Activated CD4-positive, alpha-beta T cell treated with anti-CD3 and anti-CD28 coated beads for 1 hour (primary cell): ENCODE measurements at places on chromosomes 16 and 17.
A peak's percentile ranks its signal among the peaks of the same experiment; 100 is the strongest.

- DNase-seq, result no peak
Measured at GRCh38 chr16:78258375-78259065, 159.1 kb downstream of the WWOX start.

GRCh38 chr16:10728003-10728887, 15.4 kb upstream of the NUBP1 start:
- no peak for DNase-seq

DNA sequence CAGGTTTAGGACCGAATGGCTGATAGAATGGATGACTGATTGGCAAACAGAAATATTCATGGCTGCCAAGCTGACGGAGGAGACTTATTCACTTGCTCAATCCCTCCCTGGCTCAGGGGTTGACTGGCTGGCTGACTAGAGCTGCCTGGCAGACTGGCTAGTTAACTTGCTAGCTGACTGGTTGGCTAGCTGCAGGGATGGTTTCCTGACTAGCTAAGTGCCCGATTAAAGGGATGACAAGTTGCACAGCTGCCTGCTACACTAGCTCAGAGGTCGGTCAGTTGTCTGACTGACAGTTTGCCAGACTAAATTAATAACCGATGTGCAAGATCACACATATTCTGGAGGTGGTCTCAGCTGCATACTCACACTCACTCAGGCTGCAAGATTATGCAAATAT, 1208.4 kb upstream of the CDH8 start:
- no peak for DNase-seq

DNA sequence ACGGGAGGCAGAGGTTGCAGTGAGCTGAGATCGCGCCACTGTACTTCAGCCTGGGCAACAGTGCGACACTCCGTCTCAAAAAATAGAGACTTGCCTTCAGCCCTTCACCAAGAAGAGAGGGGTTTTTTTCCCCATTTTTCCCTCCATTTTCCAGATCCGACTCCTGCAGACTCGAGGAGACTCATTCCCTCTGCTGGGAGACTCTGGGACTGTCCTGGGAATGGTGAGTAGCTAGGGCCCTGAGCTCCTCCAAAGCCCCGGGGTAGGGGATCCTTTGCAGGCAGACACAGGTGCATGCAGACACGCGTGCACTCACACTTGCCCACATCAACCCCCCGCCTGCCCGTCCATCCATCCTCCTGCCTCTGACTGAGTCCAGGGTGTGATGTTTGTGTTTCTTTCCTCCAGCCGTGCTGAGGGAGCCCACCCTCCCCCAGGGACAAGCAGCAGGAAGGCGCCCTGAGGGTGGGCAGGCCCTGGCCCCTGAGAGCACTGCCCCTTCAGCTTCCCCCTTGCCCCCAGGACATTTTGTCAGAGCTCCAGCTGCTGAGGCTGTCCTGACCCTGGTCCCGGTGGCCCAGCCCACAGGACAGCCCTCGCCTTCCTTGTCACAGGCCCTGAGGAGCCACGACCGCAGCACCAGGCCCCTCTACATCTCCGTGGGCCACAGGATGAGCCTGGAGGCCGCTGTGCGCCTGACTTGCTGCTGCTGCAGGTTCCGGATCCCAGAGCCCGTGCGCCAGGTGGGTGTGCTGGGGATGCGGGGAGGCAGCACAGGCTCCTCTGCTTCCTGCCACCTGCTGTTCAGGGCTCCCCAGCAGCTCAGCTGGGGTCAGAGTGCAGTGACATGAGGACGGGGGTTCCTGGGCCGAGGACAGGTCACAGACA, 10.2 kb downstream of the ENDOV start:
- DNase-seq, result no peak

DNA sequence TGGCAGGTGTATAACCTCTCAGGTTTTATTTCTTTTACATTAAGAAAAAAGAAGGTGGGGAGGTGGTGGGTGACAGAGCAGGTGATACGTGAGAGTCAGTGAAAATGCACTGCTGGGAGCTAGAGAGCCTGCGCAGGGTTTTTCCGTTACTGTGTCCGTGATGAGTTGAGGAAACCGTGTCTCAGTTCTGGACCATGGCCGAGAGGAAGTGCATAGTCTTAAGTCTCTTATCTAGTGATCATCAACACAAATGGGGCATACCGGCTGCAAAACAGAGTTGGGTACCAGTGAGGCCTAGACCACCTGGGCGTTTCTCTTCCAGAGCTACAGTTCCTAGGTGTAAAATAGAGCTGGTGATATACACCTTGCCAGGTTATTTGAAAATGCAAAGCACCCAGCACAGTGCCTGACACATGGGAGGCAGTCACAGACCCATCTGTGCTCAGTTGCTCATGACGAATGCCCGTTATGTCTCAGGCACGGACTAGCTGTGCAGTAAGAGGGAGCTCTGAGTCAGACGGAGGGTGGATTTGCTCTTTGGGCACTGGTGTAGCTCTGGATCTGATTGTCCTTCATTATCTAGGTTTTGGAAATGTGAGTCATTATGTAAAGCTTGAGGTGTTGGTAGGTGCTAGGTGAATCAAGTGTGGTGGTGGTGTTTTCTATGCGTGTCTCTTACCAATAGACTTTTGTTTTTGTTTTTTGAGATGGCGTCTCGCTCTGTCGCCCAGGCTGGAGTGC, 60.9 kb downstream of the RPTOR start:
- peak; percentile 16 for DNase-seq

GRCh38 chr16:72609933-72610332, 438.0 kb upstream of the PMFBP1 start:
- no peak for DNase-seq

GRCh38 chr16:87441886-87442580, 49.9 kb downstream of the MAP1LC3B start:
- no peak for DNase-seq

DNA sequence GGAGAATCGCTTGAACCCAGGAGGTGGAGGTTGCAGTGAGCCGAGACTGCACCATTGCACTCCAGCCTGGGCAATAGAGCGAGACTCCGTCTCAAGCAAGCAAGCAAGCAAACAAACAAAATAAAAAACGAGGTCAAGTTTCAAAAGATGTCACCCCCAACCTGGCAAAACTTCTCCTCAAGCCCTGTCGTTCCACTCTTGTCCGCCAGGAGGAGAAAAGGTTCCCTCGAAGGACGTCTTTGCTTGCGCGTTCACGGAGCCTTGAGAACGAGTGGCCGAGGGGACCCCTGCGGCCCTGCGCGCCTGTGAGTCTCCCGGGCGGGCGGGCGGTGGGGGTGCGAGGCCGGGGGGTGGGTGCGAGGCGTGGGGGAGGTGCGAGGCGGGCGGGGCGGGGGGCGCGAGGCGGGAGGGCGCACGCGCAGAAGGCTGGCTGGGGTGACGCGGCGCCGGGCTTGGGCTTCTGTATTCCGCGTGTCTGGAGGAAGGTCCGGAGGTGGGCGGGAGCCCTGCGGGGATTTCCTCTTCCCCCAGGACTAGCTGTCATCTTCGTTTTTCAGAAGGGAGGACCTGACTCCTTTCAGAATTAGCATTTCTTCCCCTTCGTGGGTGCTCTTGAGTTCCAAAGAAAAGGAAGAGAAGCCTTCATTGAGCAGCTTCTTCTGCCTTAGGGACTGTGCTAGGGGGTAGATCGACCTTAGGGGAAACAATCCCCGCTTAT, 3.7 kb downstream of the SLC52A1 start:
- peak; percentile 68 for DNase-seq

GRCh38 chr17:82282239-82283207, 9.0 kb upstream of the CSNK1D start:
- DNase-seq, result no peak

DNA sequence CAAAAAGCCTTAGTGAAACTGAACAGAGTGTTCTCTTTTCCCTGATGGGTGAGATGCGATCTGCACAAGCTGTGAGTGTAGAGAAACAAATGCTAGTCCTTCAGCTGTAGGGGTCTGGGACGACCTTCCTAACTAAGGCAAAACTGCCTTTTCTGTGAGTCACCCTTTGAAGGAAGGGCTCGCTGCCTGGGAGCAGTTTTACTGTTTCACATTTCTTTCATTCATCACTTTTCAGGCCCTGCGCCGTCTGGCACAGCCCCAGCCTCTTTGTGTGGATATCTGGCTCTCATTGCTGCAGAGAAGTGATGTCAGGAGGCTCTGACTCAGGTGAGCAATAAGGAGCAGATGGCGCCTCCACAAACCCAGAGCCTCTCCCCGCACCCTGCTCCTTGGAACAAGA, 57.4 kb downstream of the HS3ST3A1 start:
- no peak for DNase-seq

GRCh38 chr16:2033057-2033908, 6.6 kb downstream of the NHERF2 start:
- no peak for DNase-seq

- DNase-seq, result no peak
Measured at GRCh38 chr17:21679256-21680146, 12.8 kb upstream of the KCNJ18 start.

DNA sequence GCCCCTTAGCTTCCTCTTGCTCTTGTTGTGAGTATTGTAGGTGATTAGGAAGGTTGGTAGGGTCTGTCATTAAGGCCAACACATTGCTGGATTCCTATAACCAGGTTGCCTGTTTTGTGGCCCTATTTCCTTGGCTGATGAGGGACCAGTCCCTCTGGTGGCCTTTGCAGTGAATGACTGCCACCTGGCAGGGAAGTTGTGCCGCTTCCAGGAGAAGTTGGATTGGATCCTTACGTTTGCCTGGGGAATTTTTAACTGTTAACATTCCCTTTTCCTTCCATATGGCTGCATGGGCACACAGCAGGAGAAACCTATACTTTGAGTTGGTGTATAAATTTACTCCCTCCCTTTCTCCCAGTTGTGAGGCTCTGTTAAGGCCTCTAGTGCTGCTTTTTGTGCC, 32.4 kb downstream of the LCMT1 start:
- DNase-seq, result no peak

- no peak for DNase-seq
Measured at GRCh38 chr16:89152831-89153700, 18.5 kb upstream of the CDH15 start.

DNA sequence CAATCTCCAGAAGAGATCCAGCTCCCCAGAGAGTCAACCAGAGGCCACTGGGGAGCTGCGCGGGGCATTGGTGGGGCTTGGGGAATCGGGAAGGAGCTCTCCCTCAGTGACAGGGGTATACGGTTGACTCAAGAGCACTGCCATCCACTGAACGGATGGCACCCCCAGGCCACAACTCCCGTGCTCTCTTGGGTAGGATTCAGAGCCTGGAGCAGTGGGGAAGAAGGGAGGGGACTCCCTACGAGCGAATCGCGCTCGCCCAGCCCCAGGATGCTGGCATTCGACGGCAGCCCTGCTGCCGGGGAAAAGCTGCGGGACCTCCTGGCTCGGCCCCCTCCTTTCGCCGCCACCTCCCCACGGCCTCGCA, 473 bp upstream of the TPPP3 start:
- no peak for DNase-seq

DNA sequence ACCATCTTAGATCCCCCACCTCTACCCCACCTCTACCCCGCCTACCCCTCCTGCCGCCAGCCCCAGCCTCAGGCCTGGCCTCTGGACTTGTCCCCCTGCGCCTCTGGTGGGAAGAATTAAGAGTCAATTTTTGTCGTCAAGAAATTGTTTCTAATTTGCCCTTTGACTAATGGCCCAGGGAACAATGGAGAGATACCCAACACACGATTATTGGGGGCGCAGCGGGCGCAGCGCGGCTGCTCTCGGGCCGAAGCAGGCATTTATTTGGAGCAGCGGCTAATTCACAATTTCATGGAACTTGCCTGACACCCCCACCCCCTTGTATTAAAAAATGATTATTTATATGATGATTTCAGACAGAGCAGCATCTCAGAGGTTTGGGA, 4.4 kb upstream of the BAHCC1 start:
- DNase-seq, result no peak

DNA sequence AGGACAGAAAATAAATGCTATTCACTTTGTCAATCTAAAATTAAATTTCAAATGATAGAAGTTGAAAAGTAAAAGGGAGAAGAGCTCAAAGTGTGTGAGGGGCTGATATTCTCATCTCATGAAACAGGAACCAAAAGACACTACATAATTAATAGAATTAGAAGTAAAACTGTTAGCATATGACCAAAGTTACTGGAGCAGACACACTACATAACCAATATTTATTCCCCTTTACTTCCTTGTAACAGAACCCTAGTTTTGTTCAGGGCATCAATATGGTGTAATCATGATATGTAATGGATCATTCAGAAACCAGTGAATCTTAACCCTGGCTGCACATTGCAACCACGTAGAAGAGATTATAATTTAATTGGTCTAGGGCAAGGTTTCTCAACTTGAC, 109.5 kb upstream of the SIAH1 start:
- DNase-seq, result no peak

DNA sequence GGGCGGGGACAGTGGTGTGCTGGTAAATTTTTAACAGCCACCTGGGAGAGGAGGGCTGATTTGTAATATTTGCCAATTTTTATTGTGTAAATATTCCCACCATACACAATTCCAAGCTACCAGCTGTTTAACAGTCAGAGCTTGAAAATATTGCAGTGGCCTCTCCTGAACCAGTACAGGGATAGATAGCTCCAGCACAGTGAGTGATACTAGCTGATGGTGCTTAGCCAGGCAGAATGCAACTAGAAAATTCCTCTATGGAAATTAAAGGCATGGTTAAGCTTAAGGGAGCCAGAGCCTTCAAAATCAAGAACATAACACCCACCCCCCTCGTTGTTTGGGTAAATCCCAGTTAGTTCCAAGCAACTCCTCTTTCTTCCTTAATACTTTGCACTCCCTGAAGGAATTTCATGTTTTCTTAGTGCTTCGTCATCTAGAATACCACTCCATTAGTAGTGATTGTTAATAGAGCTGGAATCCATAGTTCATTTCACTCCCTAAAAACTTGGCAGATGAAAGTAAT, 96.6 kb downstream of the CYB561 start:
- DNase-seq, result no peak

GRCh38 chr16:80894091-80894490, 89.7 kb upstream of the CDYL2 start:
- DNase-seq, result no peak

- DNase-seq, result no peak
Measured at GRCh38 chr17:16037636-16038035, 38.0 kb downstream of the TTC19 start.

GRCh38 chr17:65174974-65175373, 37.8 kb downstream of the RGS9 start:
- no peak for DNase-seq

DNA sequence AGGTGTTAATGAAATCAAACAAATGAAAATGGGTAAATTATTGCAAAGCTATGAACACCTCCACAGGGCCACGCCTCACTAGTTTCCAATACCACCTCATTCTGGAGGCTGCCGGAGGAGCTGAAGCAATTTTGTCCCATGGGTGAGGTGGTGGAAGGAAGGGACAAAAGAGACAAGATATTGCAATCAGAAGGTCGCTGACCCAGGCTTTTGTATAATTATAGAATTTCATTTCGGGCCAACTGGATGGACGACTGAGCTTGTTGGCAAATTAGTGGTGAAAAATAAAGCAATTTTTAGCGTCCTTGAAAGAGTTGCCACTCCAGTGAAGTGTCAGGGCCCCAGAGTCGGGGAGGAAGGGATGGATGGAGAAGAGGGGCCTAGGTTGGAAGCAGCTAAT, 147.9 kb downstream of the CYLD start:
- no peak for DNase-seq

GRCh38 chr16:72220875-72221629, 49.1 kb upstream of the PMFBP1 start:
- DNase-seq, result no peak

DNA sequence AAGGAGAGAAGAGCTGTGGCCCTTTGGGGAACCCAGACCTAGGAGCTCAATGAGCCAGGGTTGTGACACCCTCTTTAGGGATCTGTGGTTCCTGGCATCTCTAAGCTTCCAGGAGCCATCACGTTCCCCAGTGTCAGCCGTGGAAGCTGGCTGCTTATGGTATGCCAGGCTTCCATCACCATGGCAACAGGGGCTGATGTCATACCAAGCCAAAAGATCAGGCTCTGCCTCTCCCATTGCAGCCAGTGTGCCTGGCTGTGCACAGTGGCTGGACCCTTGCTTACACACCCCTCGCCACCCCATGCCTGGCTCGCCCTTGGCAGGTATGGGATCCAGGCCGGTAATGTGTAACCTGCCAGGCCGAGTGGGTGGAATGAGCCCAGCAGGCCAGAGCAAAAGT, 91.1 kb downstream of the SSH2 start:
- DNase-seq, result no peak
